ENCODE measurements at places on chromosomes 6 and 20. TPM values are rescaled to one million over a fixed set of nuclear protein-coding genes. Genes with fewer than 3 reads are reported as not detected.

The BMP6 gene
- 1.5 TPM for total RNA-seq

GRCh38 chr6:34142061-34142998 is 3.6 kb downstream of the GRM4 start:
- DNase-seq: peak; percentile 36

The DCBLD1 gene
- total RNA-seq: 9.0 TPM

GRCh38 chr20:14991023-14991422 is 653.6 kb upstream of the FLRT3 start:
- no peak for DNase-seq

- no peak for DNase-seq
Observed at GRCh38 chr20:13037727-13038126, 29.0 kb downstream of the SPTLC3 start.

The CST3 gene
- total RNA-seq: 558 TPM

- no peak for DNase-seq
Observed at GRCh38 chr20:9981829-9982228, 53.0 kb upstream of the ANKEF1 start.

DNA sequence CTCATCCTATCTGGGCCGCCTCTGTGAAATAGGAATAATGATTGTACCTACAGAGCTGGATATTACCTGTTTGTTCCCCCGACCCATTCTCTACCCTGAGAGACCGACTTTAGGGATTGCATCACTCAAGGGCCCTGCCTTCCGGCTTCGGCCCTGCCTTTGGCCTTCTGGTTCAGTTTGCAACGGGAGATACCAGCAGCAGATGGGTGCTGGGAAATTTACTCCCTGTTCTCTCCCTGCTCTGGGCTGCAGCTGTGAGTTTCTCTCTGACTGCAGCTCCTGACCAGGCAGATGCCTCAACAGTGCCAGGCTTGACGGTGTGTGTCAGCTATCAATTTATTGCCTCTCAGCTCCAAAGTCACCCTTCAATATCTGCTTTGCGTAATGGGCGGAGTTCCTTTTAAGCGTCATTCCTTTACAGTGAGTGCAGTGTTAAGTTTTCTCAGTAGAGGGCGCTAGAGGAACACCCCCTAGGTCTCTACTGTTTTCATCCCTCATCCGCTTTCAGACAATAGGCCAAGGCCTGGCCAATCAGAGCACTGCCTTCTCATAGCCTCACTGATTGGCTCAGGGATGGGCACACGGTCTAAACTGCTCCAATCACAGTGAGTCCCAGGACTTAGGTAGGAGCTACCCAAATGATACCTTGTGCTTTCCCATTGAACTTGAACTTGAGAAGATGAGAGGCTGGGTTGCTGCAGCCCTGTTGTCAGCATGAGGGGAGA is 30.0 kb downstream of the KCNG1 start:
- no peak for DNase-seq

The DPPA5 gene
- total RNA-seq: not detected

- DNase-seq: no peak
Observed at GRCh38 chr6:134813146-134813545, 136.8 kb downstream of the ALDH8A1 start.

DNA sequence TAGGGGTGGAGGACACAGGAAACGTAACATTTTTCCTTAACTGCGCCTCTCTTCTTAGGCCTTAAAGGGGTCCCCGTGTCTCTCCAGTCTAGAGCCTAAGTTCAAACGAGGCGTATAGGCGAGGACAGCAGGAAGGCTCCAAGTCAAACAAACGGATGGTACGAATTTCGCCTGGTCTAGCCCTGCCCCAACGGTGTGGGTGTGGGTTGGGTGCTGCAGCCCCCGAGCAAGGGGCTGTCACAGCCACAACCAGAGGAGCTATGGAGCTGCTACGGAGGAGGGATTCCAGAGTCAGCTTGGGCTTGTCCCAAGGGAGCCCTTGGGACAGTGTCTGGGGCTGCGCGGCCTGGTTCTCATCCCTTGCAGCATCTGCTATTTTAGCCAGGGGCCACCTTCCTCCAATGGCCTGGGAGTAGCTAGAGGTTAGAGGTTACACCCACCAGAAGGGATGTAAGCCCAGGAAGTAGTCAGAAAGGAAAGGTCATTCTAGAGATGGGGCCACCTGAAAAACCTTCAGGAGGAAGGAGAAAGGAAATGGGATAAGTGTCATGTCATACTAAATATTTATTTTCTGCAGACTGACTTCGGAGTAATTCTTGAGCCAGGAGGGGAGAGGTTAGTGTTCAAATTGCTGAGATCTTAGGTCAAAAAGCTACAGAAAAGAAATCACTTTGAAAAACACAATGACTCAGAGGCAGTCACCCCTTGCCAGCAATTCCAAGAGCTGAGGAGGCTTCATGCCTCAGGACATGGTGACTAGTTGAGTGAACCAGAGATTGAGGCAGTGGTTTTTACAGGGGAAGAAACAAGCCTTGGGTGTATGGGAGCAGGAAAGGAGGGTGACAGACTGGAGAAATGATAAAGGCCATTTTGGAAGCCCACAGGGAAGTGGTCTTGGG is 21.7 kb downstream of the VPS52 start:
- DNase-seq: no peak

DNA sequence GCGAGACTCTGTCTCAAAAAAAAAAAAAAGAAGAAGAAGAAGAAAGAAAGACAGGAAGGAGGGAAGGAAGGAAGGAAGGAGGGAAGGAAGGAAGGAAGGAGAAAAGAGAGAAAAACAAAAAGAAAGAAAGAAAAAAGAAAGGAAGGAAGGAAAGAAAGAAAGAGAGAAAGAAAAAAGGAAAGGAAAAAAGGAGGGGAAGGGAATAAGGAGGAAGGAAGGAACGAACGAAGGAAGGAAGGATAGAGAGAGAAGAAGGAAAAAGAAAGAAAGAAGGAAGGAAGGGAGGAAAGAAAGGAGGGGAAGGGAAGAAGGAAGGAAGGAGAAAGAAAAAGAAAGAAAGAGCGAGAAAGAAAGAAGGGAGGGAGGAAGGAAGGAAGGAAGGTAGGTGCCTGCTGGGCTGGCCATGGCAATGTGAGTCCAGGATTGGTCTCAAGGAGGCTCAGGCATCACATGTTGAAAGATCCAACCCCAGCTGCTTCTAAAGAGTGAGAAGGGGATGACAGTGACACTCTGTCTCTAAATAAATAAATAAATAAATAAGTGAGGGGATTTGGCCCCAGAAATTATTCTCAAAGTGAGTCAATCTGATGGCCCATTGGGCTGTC is 24.3 kb upstream of the SRSF6 start:
- DNase-seq: no peak

The EMILIN3 gene
- 0.23 TPM for total RNA-seq

Data from psoas muscle (tissue), 8 donors.